ENCODE measurements at places on chromosomes 13 and 19.

- DNase-seq, result no peak
Observed at GRCh38 chr19:3936506-3937442, 3.9 kb downstream of the NMRK2 start.

- no peak for DNase-seq
Observed at GRCh38 chr13:22278336-22278929, 607.6 kb downstream of the FGF9 start.

- no peak for DNase-seq
Observed at GRCh38 chr13:43054803-43055802, 31.7 kb downstream of the DNAJC15 start.

DNA sequence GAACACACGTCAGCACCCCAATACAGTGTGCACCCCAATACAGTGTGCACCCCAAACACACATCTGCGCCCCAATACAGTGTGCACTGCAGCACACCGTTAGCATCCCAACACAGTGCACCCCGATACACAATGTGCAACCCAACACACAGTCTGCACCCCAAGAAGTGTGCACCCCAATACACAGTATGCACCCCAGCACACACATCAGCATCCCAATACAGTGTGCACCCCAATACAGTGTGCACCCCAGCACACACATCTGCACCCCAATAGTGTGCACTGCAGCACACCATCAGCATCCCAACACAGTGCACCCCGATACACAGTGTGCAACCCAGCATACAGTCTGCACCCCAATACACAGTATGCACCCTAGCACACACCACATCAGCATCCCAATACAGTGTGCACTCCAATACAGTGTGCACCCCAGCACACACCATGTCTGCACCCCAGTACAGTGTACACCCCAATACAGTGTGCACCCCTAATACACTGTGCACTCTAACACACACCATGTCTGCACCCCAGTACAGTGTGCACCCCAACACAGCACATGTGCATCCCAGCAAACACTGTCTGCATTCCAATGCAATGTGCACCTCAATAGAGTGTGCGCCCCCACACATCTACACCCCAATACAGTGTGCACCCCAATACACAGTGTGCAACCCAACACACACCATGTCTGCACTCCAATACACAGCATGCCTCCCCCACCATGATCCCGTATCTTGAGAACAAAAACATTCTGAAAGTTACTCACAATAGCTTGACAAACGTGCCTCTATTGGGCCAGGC is 855 bp upstream of the CARS2 start:
- no peak for DNase-seq

- DNase-seq, result no peak
Observed at GRCh38 chr19:29217616-29218015, 4.7 kb upstream of the UQCRFS1 start.

GRCh38 chr13:27830010-27830409 is 37.7 kb downstream of the GSX1 start:
- no peak for DNase-seq

DNA sequence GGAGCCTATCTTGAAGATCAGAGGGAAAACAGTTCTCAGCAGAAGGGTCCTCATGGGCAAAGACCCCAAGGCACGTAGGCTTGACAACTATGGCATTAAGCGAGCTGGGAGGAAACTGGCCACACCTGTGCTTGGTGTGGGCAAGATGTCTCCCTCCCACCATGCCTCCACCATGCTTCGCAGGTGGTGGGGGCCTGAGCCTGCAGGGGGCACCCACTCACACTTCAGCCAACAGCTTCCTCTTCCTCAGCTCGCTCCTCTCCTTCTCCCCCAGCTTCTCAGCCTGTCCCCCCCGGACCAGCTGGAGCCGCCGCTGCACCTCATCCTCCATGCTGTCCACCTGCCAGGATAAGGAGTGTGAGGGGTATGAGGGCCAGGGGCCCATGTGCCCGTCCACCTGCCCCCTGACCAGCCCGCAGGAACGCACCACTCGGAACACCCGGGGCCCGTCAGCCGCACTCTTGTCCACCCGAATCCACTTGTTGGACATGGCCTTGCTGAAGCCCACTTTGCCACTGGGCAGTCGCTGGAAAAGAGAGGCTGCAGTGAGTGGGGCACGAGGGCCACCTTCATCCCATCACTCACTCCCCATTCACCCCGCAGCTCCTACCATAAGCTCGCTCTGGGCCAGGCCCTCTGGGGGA is 3.4 kb downstream of the FARSA start:
- DNase-seq, result no peak

- DNase-seq, result no peak
Observed at GRCh38 chr19:6260912-6261650, 18.7 kb downstream of the MLLT1 start.

- DNase-seq, result no peak
Observed at GRCh38 chr13:50847501-50847900, 4.0 kb upstream of the DLEU7 start.

- no peak for DNase-seq
Observed at GRCh38 chr19:3266792-3267514, 42.5 kb downstream of the CELF5 start.

GRCh38 chr13:95898256-95898655 is 154.9 kb downstream of the UGGT2 start:
- DNase-seq, result no peak

DNA sequence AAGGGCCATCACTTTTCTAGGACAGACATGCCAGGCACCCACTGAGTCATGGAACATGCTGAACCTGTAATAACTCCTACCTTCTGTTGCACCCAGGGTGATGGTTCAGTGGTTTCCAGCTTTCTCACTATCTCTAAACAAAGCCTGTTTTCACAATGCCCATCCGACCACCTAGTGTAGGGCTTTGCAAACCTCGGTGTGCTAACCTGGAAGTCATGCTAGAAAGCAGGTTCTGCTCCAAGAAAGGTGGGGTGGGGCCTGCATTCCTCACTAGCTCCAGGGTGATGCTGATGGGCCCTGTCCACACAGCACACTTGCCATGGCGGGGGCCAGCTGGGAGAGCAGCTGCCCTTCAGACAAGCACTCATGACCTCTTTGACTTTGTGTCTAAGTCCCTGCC is 43.4 kb downstream of the COL4A2 start:
- no peak for DNase-seq

DNA sequence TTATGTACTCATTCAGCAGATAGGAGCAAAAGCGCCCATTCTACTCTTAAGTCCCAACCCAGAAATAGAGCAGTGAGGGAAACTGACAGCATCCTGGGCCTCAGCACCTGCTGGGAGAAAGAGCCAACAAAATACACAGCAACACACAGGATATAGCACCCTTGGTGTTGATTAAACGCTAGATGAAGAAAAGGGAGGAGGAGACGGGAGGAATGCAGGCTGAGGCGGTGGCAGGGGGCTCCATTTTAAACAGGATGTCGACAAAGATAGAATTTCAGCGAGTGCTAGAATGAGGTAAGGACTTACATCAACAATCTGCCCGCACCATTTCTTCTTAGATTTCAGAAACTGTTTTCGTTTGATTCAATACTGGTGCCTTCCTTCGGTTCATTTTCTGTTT is 4.6 kb upstream of the RAB20 start:
- DNase-seq, result no peak

GRCh38 chr13:34675626-34676025 is 266.4 kb upstream of the NBEA start:
- no peak for DNase-seq

- DNase-seq, result no peak
Observed at GRCh38 chr13:80665792-80666333, 324.9 kb upstream of the SPRY2 start.

GRCh38 chr13:99893567-99893966 is 78.0 kb downstream of the ZIC5 start:
- DNase-seq, result no peak

DNA sequence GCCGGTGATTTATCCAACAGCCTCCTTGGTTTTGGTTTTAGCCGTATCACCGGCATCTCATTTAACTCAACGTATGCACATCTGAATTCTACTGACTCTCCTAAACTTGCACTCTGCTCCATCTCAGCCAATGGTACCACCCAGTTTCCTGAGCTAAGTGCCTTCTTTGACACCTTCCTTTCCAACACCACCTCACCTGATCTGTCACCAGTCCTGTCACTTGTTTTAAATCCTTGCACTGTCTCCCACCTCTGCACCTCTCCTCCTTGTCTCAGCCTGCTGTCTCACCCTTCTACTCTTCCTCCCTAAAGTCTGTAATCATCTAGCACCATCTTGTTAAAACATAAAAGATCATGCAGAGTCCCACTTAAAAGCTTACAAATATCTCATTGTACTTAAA is 28.1 kb upstream of the TPT1 start:
- DNase-seq, result no peak

DNA sequence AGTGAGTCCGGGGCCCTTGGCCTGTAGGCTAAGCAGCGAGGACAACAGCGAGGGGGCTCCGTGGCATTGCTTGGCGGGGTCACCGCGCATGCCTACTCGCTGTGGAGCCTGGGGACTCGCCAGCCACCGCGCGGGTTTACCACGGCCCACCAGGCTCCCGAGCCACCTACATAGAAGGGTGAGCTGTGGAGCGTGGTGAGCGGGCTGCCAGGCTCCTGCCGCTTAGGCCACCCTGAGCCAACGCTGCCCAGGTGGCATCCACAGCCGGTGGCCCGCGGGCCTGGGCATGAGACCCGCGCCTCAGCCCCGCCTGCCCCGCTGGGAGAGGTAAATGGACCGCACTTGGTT is 31.2 kb downstream of the C1QTNF9 start:
- no peak for DNase-seq

- no peak for DNase-seq
Observed at GRCh38 chr19:46250076-46250735, 20.7 kb downstream of the IGFL1 start.

GRCh38 chr13:53015971-53016370 is 12.6 kb upstream of the OLFM4 start:
- DNase-seq, result no peak

- DNase-seq, result no peak
Observed at GRCh38 chr13:46530084-46530935, 22.7 kb upstream of the LRCH1 start.

DNA sequence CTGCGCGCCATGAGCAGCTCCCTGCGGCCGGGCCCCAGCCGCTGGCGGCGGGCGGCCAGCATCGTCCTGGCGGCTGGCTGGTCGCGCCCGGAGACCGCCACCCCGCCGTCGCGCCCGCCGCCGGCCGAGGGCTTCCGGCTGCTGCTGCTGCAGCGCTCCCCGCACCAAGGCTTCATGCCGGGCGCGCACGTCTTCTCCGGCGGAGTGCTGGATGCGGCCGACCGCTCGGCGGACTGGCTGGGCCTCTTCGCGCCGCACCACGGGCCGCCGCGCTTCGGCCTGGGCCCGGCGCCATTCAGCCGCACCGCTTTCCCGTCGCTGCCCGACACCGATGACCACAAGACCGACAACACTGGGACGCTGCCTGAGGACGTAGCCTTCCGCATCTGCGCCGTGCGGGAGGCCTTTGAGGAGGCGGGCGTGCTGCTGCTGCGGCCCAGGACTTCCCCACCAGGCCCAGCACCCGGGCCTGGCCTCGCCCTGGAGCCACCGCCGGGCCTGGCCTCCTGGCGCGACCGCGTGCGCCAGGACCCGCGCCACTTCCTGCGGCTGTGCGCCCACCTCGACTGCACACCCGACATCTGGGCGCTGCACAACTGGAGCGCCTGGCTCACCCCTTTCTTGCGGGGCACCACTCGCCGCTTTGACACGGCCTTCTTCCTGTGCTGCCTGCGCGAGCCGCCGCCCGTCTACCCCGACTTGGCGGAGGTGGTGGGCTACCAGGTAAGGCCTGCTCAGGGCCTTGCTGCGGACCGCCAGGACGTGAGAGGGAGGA is 518 bp downstream of the NUDT19 start:
- peak; percentile 15 for DNase-seq

- DNase-seq, result no peak
Observed at GRCh38 chr13:30256713-30257467, 50.5 kb downstream of the KATNAL1 start.

DNA sequence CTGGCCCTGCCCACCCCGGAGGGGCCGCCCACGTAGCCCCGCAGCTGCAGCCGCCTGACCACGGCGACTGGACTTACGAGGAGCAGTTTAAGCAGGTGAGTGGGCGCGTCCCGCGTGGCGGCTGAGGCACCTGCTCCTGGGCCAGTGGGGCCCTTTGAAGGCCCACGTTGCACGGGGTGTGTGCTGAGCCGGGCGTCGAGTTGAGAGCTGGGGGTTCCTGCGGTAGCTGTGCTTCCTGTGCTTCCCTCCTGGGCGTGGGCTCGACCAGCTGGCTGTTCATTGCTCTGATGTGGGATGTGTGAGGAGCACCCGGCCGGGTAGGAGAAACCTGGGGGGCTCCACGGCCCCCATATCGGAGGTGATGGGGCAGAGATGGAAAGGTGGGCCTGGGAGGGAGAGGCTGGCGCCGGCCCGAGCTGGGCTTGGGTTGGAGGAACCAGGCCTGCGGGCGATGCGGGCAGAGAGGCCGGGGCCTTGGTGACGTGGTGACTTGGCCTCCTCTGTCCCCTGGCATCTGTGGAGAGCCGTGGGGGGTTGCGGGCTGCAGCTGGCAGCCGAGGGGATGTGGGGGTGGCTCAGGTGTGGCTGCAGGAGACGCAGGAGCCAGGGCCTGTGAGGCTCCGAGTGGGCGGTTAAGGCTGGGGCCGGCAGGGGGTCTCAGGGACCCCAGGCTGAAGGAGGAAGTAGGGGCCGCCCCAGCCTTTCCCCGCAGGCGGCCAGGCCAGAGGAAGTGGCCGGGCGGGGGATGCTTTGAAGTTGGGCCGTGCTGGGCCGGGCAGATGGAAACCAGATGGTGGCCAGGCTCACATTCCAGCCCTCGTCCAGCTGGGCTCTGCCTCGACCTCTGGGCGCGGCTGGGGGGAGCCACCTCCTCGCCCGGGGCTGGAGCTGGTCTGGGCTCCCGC is 7.1 kb downstream of the ARID3A start:
- DNase-seq, result no peak

DNA sequence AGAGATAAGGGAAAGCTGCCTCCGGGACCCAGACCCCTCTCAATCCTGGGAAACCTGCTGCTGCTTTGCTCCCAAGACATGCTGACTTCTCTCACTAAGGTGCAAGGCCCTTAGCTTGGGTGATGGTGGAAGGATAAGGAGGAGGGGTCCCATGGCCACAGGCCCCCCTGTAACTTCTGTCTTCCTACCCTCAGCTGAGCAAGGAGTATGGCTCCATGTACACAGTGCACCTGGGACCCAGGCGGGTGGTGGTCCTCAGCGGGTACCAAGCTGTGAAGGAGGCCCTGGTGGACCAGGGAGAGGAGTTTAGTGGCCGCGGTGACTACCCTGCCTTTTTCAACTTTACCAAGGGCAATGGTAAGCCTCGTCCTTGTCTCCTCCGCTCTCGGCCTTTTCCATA is 2.0 kb downstream of the CYP2F1 start:
- DNase-seq, result no peak

DNA sequence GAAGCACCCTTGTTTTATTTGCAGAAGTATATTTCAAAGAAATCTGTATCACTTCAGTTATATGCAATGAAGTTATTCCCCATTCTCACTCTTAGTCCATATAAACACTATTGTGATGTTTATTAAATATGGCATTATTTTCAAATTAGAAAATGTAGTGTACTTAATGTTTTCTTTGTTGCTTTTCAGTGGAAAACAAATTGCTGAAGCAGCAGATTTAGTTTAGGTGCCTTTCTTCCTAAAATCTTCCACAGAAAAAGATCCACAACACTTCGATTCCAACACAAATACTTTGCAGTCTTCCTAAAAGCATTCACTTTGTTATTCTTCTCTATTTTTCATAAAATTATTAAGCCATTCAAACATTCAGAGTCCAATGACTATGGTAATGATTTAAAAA is 492.1 kb upstream of the GPC6 start:
- DNase-seq, result no peak
